ENCODE measurements at places on chromosomes 12 and 14.

GRCh38 chr14:79971330-79971729 lies 240.0 kb downstream of the DIO2 start:
- no peak for DNase-seq

- no peak for DNase-seq
Observed at GRCh38 chr12:89924191-89924590, 215.6 kb upstream of the ATP2B1 start.

DNA sequence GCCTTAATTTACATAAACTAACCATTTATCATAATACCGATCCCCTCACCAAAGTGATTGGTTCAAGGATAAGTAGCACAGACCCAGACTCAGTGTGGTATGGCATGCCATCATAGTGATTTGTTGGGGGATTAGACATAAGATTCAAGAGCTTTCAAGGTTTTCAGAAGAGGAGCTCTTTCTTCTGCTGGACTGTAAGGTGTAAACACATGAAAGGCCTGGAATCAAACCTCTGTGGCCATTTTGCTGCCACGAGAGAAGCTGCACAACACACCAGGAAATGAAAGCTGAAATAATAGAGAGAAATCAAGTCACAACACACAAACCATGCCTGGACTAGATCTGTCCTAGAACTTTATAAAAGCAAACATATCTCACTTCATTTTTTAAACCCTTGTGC lies 30.8 kb downstream of the BTG1 start:
- DNase-seq: no peak

GRCh38 chr12:112848972-112849371 lies 57.4 kb downstream of the RPH3A start:
- DNase-seq: peak; percentile 96

GRCh38 chr14:54219261-54220070 lies 177.3 kb upstream of the CDKN3 start:
- no peak for DNase-seq

GRCh38 chr12:44000309-44000952 lies 164.6 kb downstream of the TMEM117 start:
- DNase-seq: peak; percentile 89
